ENCODE measurements at places on chromosomes 16 and 17. TPM values are rescaled to one million over a fixed set of nuclear protein-coding genes. Genes with fewer than 3 reads are reported as not detected.

- no peak for DNase-seq
These were observed 28.6 kb upstream of the WSB1 start for GRCh38 chr17:27265333-27265732.

DNA sequence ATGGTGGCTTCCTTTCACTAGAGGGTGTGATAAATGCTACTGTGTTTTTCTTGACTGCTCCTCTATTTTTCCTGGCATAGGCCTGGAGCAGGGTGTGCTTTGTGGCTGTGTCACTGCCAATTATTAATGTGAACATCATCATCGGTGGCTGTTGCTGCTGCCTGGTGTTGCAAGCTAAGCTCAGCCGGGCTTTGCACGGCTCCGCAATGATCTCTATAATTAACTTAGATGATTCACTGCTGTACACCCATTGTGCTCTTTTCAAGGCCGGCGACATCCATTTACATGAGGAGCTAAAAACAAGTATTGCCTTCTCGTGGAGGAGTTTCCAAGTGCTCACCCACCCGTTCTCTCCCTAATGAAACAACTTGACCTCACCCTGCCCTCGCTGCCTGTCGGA, 160.1 kb upstream of the IRX3 start:
- peak; percentile 91 for DNase-seq

GRCh38 chr17:37111329-37111728, 162.6 kb downstream of the AATF start:
- DNase-seq: no peak

The NOD2 gene
- 2.9 TPM for total RNA-seq

The GH1 gene
- not detected for total RNA-seq

The MYCBPAP gene
- 0.29 TPM for total RNA-seq

DNA sequence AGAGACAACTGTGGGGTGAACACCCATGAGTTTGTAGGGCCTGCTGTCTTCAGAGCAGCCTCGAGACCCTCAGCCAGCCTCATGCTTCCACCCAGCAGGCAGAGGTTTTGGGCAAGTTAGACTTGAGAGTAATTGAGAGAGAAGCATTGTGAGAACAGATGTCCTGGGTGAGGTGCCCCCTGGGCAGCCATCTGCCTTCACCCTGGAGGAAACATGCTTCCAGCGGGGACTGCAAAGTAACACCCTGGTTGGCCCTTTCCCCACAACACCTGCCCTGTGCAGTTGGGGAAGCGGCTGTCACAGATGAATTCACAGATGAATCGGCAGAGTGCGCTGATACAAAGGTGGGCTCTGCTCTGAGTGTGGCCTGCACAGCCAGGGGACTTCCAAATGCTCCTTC, 23.4 kb downstream of the ATPAF2 start:
- no peak for DNase-seq

- peak; percentile 51 for DNase-seq
These were observed 22.4 kb upstream of the CBX2 start for GRCh38 chr17:79755591-79755990.

DNA sequence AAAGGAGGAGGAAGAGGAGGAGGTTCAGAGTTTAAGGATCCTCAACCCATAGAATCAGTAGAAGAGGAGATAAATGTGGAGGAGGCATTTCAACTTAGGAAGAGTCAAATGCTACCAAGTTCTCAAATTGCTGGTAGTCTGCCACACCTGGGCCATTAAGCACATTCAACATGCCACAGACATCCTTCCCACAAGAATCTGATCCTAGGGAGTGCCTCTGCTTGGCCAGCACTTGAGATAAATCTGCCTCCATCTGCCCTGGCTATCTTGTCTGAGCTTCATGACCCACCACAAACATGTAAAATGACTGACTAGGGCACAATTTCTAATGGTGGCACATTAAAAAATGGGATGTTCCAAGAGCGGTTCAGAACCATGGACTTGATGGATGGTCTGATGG, 37.3 kb upstream of the AXIN2 start:
- DNase-seq: no peak

The NGFR gene
- total RNA-seq: 35.7 TPM

DNA sequence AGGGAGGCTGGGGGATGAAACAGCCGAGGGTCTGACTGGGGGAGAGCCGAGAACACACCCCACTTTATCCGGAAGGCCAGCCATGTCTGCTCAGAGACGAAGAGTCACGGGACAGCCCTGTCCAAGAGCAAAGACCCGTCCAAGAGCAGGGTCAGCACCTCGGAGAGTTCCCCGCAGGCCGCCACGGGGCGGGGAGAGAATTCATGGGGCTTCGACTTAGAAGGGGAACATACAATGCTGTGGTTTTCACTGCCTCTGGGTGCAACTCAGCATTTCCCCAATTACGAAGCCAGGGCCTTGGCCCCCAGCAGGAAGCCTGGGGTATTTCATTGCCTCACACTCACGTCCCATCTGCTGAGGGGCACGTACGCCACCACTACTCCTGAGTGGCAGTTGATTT, 59.3 kb downstream of the JPH3 start:
- no peak for DNase-seq

DNA sequence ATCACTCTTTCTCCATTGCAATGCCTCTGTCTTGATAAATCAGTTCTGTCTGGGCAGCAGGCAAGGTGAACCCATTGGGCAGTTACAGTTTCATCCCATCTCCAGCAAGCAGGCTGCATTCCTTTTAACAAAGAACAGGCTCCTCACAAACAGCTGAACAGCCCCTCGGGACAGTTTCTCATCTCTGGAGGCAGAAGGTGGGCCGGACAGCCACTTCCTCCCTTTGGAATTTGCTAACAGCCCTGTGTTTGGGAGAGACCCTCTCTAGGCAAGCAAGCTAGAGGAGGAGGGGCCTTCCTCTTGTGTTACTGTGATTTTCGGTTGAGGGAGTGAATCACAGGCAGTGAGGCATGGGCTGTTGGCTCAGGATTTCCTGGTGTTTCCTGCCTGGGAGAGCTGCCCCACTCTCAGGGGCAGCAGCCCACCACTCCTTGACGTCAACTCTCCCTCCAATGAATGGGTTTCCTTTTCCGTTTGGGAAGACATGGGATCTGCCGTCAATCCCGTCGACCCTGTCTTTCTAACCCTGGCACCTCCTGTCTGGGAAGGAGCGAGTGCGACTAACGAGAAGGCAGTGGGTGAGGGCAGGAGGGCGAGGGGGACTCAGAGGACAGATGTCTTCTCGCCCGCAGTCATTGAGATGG, 3.7 kb upstream of the PGS1 start:
- no peak for DNase-seq

DNA sequence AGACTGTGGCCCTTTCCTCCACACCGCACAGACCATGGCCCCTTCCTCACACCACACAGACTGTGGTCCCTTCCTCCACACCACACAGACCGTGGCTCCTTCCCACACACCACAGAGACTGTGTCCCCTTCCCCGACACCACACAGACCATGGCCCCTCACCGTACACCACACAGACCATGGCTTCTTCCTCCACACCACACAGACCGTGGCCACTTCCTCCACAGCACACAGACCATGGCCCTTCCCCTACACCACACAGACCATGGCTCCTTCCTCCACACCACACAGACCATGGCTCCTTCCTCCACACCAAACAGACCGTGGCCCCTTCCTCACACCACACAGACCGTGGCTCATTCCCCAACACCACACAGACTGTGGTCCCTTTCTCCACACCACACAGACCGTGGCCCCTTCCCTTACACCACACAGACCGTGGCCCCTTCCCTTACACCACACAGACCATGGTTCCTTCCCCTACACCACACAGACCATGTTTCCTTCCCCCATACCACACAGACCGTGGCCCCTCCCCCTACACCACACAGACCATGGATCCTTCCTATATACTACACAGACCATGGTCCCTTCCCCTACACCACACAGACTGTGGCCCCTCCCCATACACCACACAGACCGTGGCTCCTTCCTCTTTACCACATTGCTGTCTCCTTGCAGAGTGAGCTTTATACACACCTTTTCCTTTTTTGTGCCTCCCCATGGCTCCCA, 297.5 kb upstream of the FOXF1 start:
- DNase-seq: no peak

- DNase-seq: no peak
These were observed 967.8 kb upstream of the RBFOX1 start for GRCh38 chr16:6364846-6365245.

DNA sequence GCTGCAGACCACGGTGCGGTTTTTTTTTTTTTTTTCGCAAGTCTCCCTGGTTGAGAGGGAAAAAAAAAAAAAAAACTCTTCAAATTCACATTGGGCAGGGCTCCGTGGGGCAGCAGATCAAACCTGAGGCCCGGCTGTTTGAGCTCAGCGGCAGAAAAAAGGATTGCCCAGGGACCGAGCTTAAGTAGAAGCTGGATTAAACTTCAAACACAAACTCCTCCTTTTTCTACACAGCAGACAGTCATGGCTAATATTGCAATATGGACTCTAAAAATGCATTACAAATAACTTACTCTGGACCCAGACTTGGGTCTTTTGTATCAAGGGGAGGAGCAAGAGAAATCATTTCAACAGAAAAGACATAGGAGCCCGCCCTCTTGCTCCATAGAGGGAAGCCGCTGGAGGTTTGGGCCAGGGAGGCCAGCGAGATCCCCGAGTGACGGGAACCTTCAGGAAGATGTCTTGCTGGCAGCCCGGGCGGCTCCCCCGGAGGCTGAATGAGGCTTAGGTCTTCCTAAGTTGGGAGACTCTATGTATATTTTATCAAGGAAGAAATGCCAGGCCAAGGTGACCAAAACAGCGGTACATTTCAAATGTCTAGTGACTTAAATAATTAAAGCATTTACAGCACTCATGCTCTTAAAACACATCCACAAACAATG, 167.7 kb downstream of the ZNF423 start:
- no peak for DNase-seq

DNA sequence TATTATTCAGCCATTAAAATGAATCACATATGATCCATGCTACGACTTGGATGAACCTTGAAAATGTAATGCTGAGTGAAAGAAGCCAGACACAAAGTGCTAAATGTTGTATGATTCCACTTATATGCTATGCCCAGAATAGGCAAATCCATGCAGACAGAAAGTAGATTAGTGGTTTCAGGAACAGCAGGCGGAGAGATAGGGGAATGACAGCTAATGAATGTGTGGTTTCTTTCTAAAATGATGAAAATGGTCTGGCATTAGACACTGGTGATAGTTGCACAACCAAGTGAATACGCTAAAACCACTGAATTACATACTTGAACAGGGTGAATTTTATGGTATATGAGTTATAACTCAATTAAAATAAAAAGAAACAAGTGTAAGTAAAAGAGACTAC, 121.8 kb upstream of the NOG start:
- DNase-seq: no peak
